Suppressor macrophage treated with lipopolysaccharide for 4 hours (primary cell): ENCODE measurements at places on chromosomes 12 and 14.

GRCh38 chr14:105987563-105987962, 461.2 kb downstream of the TMEM121 start:
- no peak for DNase-seq

DNA sequence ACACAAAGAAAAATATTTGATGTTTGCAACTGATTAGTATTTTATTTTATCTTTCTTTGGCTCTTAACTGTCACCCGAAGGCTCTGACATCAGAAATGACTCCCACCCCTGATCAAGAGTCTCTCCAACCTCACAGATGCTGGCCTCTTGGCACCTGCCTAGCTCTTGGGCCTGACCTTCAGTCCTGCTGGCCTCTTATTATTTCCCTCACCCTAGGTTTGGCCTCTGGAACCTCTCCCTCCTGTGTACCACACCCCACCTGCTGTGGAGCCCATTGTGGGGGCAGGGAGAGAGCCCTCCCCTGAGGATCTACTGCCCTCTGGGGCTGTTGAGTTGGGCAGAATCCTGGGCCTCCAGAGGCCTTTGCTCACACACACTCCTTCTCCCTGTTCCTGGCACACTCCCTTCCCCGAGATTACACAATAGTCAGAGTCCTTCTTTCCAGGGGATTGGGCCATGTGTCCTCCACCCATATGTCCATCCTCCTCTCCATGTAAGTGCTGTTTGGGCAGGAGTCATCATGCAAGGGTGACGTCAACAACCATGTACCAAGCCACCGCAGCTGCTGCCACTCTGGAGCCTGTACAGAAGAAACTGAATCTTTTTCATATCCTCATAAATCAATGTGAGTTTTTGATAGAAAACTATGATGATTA, 124.3 kb downstream of the RASSF9 start:
- no peak for DNase-seq

DNA sequence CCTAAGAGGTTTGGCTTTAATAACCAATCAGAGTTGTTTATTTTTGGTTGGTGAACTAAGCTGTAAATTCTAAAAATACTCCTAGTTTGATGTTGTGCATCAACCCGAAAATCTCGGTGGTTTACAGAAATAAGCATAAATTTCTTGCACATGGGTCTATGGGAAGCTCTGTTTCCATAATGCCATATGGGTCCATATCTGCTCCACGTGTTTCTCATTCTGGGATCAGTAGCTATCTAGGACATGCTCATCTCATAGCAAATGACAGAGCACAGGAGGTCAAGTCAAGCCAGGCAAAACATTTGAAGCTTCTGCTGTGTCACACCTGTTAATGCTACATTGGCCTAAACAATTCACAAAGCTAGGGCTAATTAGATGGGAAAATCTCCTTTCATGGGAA, 23.1 kb downstream of the NUP37 start:
- no peak for DNase-seq

GRCh38 chr14:37436519-37436918, 158.5 kb downstream of the FOXA1 start:
- DNase-seq, result no peak

GRCh38 chr12:4975574-4975973, 65.9 kb downstream of the KCNA1 start:
- DNase-seq, result no peak

- no peak for DNase-seq
These were observed 30.5 kb upstream of the TMEM179 start for GRCh38 chr14:104634886-104635570.

DNA sequence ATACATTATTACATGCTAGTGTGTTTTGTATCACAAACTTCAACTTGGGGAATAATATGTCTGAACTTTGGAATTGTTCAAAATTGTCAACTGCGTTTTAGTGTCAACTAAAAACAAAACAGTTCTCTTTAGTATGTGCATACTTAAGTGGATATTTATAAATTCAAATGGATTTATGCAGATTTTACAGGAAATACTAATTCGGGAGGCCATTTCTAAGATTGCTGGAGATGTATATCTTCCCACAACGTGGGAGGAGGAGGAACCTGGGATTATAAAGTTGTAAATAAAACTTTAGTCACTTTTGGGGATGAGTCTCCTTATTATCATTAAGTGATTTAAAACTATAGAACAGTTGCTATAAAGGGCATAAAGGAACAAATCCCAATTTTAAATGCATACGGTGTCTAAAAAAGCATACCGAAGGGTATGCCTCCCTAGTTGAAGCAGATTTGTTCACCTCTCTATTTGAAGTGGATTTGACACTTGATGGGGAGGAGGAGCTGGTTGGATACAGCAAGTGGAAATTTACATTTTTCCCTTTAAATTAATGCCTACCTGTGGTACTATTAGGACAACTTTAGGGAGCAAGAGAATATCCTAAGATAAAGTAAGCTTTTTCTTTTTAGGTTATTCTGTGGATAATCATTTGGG, 2.7 kb downstream of the PDE3A start:
- DNase-seq, result no peak

DNA sequence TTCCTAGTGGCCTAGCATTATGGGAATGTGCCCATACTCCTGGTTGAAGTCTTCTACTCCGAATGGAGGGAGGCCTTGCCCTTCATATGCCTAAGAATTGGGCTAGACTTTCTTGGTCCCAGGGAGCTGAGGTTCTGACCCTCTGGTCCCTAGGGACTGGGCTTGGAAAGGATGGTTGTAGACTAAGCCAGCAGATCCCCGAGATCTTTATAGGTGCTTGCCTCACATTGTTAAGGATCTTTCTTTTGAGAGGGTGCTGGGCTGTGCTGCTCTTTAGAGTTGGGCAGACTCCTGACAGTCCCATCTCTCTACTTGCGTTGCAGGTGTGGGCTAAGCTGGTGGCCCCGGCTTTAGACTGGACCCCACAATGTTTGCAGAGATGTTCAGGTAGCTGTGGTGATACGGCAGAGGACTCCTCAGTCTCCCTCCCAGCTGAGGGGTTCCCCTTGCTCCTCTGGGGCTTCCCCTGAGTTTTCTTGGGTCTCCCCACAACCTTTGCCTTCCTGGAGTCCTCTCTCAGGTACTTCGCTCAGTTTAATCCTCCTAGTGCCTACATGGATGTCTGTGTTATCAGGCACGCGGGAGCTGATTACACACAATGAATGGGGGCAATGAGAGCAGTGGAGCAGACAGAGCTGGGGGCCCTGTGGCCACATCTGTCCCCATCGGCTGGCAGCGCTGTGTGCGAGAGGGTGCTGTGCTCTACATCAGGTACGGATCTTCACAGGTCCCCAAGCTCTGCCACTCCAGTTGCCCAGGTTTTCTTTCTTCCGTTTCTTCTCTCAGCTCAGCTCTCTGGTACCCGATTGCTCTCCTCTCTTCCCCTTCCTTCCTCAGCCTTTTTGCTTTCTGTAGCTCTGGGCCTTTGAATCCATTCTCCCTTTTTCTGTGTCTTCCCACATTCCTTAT, 1.3 kb downstream of the MBD6 start:
- no peak for DNase-seq

DNA sequence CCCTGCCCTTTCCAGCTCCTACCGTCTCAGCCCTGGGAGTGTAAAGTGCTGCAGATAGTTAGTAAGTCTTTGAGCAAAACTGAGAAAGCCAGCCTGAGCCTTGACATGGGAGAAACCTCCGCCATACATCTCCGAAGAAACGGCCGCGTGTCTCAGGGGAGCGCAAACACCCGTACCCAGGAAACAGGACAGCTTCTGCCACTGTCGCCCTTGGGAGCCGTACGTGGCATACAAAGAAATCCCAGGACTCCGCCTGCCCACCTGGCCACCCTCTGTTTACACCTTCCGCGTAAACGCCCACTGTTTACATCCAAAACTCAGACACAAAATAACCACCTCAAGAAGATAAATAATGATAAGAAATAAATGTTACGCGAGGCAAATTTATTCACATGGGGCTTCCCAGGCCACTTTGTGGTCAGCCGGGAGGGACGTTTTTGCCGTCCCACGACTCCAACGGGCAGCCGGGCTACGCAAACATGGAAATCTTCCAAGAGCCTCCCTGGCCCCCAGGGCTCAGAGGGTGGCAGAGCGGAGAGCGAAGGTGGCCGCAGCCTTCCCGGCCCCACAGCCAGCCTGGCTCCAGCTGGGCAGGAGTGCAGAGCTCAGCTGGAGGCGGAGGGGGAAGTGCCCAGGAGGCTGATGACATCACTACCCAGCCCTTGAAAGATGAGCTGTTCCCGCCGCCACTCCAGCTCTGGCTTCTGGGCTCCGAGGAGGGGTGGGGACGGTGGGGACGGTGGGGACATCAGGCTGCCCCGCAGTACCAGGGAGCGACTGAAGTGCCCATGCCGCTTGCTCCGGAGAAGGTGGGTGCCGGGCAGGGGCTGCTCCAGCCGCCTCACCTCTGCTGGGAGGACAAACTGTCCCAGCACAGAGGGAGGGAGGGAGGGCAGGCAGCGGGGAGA, at the start of gene BDKRB2:
Gene BDKRB2, plus strand, starts transcription at position 689 of the 908 bp plus-strand sequence. CDS start 32,269 bp downstream, outside the sequence.
- DNase-seq, result peak; percentile 69

- no peak for DNase-seq
These were observed 22.2 kb upstream of the CFAP54 start for GRCh38 chr12:96466939-96467751.

DNA sequence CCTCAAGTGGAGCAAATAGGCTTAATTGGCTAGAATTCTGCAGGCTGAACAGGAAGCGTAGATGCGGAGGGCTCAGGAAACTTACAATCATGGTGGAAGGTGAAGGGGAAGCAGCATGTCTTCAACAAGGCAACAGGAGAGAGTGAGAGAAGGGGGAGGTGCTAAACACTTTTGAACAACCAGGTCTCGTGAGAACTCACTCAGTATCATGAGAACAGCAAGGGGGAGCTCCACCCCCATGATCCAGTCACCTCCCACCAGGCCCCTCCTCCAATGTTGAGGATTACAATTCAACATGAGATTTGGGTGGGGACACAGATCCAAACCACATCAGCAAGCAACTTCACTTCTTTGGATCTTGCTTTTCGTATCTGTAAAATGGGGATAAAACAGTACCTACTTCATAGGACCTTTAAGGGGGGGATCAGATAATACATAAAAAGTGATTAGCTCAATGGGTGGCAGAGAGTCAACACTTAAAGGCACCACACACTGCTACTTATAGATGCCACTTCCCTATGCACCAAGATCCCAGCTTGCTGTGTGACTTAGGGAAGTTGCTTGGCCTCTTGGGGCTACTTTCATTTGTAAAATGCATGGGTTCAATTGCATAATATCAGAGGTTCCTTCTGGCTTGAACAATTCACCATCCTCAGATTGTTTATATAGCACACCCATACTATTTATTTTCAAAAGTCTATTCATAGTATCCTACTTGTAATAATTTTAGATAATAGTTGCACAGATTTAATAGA, 184.8 kb upstream of the RPH3A start:
- DNase-seq, result peak; percentile 64

- no peak for DNase-seq
These were observed 203.6 kb downstream of the EFCAB11 start for GRCh38 chr14:89750908-89751392.
